Amniotic epithelial cell (primary cell): ENCODE measurements at places on chromosomes 6 and 20.

DNA sequence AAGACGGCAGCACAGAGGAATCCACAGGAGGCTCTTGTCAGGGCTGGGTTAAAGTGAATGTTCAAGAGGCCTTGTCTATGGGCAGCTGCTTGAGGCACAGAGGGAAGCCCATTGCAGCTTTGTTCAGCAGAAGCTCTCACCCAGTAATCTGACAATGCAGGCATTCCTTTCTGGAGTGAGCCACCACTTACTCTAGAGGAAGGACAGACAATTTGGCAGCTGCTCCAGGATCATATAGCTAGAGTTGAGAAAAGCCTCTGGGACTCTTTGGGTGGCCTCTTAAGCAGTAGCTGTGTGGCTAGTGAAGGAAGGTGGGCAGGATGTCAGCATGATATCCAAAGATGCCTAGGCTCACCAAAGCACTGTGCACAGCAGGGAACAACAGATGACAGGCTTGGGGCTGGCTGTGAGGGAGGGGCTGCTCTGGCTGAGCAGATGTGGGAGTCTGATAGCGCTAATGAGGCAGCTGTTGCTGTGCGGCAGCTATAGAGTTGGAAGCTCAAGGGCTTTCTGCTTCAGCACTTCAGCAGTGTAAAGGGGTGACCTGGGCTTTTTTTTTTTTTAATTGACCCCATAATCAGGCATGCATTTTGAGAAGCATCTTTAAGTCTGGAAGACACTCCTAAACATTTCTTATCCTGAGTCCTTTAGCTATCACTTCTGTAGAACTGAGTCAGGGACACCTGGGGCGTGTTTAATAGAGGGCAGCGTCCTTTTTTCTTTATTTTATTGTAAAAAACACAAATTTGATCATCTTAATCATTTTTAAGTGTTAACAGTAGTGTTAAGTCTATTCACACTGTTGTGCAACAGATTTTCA is 27.2 kb downstream of the CMTR1 start:
- DNase-seq = no peak

DNA sequence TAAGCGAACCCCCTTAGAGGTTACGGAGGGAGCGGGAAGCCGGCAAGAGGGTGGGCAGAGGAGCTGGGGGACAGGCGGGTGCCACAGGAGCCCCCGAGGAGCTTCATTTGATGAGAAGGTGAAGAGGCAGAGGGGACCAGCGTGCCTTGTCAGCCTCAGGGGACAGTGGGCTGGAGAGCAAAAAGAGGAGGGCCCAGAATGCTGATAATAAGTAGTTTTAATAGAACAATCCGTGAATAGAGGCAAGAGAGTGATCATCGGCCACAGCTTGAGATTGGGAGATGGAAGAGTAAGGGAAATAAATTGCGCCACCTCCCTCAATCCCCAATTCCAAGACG is 1.3 kb downstream of the COL19A1 start:
- DNase-seq = no peak

GRCh38 chr20:57728762-57729161 is 18.9 kb upstream of the PMEPA1 start:
- DNase-seq = no peak

DNA sequence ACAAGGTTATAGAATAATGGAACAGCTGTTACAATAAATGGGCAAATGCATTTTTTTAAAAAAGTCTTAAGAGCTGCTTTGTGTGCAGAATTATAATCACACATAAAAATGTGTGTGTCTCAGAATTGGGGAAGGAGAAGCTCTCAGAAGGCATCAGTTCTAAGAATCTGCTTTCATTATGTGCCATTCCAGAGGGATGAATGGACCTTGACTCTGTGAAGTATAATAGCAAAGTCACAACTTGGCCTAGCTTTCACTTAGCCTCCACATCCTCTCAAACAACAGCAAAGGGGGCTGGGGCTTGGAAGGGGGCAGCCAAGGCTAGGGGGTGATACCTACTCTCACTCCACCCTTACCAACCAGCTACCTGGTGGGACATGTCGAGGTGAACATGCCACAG is 265.0 kb downstream of the CDC5L start:
- peak; percentile 46 for DNase-seq

- DNase-seq = peak; percentile 35
Measured at GRCh38 chr6:119454714-119455113, 105.2 kb upstream of the MAN1A1 start.

DNA sequence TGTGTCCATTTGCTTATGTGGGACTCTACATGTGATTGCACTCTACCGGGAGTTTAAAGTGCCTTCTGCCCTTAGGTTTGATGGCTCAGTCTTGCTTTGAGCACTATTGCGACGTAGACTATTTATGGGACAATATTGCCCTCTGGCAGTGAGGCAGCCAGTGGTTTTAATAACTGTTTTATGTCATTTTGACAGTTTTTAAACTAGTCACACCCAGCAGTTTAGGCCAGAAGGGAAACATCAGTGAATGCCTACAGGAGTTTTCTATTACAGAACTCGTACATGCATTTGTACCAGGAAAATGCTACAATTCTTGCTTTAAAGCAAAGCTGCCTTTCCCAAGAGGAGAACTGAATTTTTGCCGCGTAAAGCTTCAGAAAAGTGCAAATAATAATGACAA is 813.7 kb downstream of the KIF16B start:
- DNase-seq = peak; percentile 9

- no peak for DNase-seq
Measured at GRCh38 chr20:35226126-35226883, at the start of gene MMP24. Gene MMP24, plus strand, starts transcription at chr20:35226690. Its CDS starts 49 bp downstream, at chr20:35226739.

GRCh38 chr6:139355777-139356445 is 18.5 kb downstream of the CITED2 start:
- no peak for DNase-seq

DNA sequence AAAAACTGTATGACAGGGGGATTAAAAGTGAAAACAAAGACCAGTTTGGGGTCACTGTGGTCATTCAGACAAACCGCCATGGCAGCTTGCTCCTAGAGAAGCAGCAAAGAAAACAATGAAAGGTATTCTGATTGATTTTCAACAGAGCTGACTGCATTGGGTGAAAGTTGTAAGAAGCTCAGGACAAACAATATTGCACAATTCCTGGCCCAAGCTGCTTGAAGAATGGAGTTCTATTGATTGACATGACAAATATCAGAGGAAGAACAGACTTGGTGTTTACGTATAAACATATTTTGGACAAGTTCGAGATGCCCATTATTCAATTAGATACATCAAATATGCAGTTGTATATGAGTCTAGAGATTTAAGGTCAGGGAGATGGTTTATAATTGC is 62.0 kb downstream of the TRIM38 start:
- DNase-seq = no peak

- peak; percentile 84 for DNase-seq
Measured at GRCh38 chr6:53360093-53360912, 11.6 kb upstream of the ELOVL5 start.

DNA sequence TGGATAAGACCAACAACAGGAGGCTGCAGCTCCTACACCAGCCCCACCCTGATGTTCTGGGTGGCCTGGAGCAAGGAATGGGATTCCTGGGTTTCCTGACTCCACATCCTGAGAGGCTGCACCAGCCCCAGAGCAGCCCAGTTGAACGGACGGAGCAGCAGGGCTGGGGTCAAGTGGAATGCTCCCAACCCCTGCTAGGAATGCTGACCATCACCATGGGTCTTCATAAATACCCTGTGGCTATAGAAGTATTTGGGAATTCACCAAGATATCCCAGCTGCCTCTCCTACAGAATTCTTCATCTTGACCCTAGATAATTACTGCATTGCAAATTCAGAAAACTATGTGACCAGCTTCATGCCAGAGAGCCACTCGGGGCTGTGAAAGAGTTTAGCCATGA is 180.3 kb downstream of the THBS2 start:
- peak; percentile 84 for DNase-seq

DNA sequence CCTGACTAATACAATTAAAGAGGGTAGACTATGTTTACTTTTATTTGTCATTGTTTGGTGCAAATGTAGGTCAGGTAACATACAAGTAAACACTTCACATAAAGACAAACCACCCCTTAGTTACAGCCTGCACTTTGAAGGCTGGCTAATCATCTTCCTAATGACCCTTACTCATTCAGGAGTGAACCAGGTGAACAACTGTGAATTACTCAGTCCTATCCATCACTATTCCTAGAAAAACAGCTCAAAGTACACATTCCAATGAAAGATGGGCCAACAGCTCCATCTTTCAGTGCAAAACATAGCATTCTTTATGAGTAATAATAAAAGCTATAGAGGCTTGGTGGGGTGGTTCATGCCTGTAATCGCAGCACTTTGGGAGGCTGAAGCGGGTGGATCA is 78.2 kb downstream of the FRK start:
- DNase-seq = no peak

DNA sequence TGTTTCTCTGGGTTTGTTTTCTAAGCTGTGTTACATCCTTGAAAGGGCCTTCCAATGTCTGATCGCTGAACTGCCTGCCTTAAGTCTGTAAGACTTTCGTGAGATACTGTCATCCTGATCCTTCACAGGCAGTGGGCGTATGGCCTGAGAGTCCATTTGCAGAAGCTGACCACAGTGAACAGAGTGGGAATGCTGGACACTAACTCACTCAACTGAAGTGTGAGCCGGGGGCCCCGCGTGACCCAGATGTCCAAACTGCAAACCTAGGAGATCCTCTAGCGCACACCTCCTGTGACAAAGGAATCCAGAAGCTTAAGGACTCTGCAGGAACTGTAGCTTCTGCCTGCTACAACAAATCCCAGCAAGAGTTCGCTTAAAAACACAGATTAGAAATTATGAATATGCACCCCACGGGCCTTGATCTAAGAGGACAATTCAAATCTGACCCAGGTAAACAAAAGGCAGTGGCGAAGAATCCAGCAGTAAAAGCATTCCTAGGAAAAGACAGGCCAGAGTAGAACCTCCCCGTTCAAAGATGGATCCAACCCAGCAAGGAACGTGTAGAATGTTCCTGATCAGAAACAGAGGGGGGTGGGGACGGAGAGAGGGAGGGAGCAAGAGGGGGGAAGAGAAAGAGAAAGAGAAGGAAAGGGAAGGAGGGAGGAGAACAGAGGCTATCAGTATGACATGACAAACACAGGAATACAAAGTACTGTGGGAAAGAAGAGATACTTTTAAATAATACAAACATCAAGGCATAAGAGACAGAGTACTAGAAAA is 135.0 kb upstream of the AFDN start:
- no peak for DNase-seq

DNA sequence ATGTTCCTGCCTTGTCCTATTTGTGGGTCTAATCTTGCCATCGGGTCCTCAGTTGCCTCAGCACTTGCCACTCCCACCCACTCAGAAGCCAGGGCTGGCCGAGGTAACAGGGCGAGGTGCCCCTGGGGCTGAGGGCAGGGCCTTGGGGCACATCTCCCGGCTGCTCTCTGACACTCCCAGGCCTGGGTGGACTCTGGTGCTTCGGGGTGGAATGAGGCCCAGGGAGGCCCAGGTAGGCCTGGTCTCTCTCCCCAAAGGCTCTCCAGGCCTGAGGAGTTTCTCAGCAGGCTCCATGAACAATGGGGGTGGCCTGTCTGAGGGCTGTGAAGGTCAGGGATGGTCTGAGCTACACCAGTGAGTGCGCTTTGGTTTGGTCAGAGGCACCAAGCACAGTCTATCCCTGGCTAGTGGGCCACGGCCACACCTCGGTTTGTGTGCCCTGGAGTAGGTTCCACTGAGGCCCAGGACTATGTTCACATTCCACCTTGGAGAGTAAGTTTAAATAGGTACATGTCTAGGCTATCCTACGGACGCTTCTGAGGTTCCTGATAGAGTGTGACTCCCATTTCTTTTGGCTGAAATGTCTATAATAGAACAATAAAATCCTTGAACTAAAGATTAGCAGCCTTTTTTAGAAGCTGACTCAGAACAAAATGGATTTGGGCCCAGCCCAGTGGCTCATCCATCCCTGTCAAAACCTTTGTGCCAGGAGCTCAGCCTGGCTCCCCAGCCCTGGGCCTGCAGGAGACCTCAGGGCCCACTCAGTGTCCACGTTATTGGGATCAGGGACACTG is 78.8 kb downstream of the SLC24A3 start:
- no peak for DNase-seq

GRCh38 chr20:60749804-60750602 is 502.1 kb upstream of the CDH4 start:
- no peak for DNase-seq

GRCh38 chr6:41023114-41023513 is 15.9 kb downstream of the UNC5CL start:
- DNase-seq = no peak

GRCh38 chr20:57274846-57275245 is 8.4 kb upstream of the BMP7 start:
- DNase-seq = no peak

GRCh38 chr6:74343804-74344203 is 647.8 kb downstream of the CD109 start:
- DNase-seq = peak; percentile 17

DNA sequence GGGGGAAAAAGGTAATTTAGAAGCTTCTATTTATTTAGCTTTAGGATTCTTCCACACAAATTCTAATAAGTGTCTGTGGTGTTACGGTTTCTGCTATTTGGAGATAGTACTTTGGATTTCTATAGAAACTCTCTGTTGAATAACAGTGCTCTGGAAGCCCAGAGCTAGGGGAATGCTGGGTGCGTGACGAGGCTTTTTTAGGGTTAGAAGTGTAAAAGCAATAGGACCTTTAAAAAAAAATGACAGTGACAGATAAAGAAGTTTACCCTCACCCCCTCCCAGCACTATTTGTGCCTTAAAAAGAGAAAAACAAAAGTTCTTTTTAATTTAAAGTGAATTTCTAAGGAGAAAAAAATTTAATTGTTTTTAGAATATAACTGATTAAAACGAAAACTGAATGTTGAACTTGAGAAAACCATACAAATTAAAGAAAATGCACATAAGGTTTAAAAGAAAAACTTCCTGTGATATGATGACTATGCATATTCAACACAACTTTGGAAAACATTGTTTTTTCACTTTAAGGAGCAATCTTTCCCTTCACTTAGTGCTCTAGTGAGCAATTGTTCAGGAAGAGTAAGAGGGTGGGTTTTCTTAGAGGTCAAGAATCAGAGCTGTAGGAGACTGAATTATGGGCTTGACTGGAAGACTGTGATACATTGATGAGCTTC is 89.6 kb upstream of the RIPOR2 start:
- no peak for DNase-seq

GRCh38 chr6:161837854-161838253 is 564.0 kb upstream of the AGPAT4 start:
- DNase-seq = no peak

DNA sequence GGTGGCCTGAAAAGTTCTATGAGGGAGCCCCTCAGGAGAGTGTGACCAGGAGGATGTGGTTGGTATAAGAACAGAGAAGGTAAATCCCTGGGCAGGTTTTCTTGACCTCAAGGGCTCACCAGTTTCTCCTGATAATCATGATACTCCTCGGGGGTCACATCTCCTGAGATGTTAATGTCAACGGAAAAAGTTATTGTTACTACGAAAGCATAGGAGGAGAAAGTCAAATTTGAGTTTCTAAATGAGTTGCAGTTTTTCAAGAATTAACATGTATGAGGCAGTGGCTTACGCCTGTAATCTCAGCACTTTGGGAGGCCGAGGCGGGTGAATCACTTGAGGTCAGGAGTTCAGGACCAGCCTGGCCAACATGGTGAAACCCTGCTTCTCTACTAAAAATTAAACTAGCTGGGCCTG is 23.4 kb downstream of the MGME1 start:
- DNase-seq = peak; percentile 21

GRCh38 chr20:58224097-58224496 is 4.4 kb downstream of the ANKRD60 start:
- DNase-seq = no peak

- DNase-seq = peak; percentile 50
Measured at GRCh38 chr20:50438986-50439407, 71.2 kb upstream of the PTPN1 start.
